ENCODE measurements at places on chromosomes 1 and 21. TPM values are rescaled to one million over a fixed set of nuclear protein-coding genes. Genes with fewer than 3 reads are reported as not detected.
A peak's percentile ranks its signal among the peaks of the same experiment; 100 is the strongest.

- no peak for DNase-seq
Measured at GRCh38 chr1:172144445-172145061, 275.9 kb upstream of the C1orf105 start.

DNA sequence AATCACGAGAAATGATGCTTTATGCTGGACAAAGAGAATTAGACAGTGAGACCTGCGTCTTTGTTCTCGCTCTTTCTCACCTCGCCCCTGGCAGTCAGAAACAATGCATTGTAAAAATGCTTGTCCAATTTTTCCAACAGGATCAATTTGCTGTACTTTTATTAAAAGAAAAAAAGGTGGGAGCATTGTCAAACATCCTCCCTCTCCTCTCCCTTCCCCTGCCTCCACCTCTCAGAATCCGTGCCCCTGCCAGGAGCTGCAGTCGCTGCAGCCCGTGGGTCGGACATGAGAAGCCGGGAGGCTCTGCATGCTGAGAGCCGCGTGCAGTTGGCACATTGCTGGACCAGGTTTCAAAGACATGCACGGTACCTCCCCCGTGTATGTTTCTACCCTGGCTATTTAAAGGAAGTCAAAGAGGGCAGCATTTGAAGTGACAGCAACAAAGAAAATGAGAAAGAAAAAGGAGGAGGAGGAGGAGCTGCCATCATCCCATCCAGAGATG, 161.0 kb upstream of the KAZN start:
- no peak for DNase-seq

GRCh38 chr1:59419361-59420140, 122.7 kb downstream of the FGGY start:
- DNase-seq = no peak

DNA sequence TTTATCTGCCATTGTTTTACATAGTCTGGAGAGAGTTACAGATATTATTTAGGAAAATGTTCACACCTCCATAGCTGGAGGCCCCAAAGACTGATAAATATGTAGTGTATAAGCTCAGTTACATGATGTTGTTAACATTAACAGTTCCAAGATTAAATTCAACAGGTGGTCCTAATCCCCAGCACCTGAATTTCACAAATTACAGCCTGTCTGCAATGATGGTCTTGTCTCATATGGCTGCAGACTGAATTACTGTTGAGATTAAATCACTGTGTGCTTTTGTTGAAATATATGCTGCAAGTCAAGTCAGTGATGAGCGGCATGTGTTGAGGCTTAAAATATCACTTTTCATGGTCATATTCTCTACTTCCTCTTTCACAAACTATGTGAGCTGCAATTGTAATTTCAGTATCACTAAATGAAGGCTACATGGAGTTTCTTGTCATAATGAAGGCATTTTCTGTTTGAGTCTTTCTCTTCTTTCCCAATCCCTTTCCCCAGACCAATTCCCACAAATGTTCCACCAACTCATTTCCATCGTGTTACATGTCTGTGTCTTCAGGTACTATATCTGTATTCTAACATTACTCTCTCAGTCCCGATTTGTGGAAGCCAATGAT, 4.2 kb downstream of the ST6GALNAC5 start:
- DNase-seq = no peak

DNA sequence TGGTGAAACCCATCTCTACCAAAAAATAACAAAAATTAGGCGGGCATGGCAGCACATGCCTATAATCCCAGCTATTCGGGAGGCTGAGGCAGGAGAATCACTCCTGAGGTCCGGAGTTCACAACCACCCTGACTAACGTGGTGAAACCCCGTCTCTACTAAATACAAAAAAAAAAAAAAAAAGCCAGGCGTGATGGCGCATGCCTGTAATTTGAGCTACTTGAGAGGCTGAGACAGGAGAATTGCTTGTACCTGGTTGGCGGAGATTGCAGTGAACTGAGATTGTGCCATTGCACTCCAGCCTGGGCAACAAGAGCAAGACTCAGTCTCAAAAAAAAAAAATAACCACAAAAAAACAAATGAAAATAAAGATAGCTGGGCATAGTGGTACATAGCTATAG, 42.3 kb downstream of the CC2D1B start:
- no peak for DNase-seq

Gene ARHGAP30
- 180 TPM for total RNA-seq

DNA sequence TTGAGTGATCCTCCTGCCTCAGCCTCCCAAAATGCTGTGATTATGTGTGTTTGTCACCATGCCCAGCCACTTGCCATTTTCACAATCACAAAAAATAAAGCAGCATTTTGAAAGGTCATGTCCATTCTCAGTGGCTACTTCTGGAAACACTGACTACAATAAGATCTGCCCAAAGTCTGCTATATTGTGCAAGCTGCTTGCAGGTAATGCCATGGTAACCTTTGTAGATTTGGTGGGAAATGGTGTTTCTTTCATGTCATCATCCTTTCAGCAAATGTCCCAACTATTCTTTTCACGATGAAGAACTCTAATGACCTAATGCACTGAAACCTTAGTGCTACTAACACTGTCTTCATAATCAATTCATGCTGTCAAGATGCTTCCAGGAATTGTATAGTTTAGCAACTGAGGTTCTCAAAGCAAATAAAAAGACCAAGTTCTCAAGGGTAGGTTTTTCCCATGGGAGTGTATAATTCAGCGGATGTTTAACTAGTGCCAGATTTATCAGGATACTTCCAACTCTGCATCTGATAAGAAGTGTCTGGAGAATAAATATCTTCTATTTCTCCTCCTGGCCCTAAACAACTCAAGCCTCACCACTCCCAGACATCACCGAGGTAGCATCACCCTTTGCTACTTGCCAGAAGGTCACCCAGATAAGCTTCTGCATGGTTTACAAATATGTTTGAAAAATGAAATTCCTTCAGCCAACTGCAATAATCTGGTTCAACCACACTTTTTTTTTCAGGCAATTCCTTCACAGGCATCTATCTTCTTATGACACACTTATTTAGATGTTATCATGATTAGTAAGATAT, 132.0 kb upstream of the ZC3H11B start:
- no peak for DNase-seq

DNA sequence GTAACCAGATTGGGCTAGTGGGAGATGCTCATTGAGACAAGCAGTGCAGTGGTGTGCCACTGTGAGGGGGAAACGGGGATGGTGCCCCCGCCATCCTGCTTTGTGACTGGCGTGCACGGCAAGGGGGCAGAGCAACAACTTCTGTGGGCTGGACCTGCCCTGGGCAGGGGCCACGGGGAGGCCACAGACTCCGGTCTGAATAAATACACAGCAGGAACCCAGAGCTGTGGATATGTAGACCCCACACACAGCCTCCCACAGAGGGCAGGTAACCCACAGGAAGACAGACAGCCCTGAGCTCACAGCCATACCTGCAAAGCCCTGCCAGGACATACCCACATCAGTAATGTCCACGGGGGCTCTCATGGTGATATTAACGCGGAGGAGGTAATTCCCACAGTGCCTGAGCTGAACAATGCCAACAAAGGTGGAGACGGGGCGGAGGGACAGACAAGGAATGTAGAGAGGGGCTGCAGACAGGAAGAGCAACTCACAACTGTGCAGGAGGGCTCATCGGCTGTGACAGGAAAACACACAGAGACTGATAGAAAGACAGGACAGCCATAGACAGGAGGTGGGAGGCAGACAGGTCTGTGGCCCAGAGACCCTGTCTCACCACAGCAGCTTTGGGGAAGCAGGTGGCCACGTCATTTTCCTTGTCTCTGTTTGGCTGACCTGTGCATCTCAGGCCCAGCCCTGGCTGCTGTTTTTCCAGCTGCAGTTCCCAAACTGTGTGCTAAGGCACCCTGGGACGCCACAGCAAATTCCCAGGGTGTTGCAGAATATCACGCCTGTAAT, 4.9 kb upstream of the WNT3A start:
- DNase-seq = peak; percentile 18

Gene OSCP1
- total RNA-seq = 4.8 TPM

Gene SLC45A1
- total RNA-seq = 0.20 TPM

- no peak for DNase-seq
Measured at GRCh38 chr1:3261969-3262579, 192.4 kb upstream of the ARHGEF16 start.

Gene VHLL
- total RNA-seq = not detected

DNA sequence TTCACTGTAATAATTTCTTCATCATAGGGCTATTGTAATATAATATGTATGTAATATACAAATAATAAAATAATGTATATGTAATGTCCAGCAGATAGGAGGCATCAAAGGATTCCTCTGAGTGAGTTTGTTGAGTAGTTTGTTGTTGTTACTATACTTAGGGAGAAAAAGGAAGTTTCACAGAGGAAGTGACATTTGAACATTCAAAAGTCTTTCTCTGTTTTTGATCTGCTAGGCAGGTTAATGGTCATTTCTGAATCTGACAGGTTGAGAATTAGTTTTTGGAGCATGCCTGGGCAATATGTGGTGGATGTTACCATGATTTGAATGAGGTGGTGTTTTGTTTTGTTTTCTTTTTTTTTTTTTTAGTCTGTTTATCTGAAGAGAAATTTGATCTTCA, 102.1 kb downstream of the NRDC start:
- DNase-seq = no peak

GRCh38 chr1:240415532-240415931, 196.4 kb downstream of the GREM2 start:
- no peak for DNase-seq

Gene RGS8
- not detected for total RNA-seq

Gene CASZ1
- total RNA-seq = 1.6 TPM

Gene SELP
- 2.0 TPM for total RNA-seq

Gene CD84
- total RNA-seq = 14.9 TPM

GRCh38 chr1:158255656-158256055, 1.4 kb downstream of the CD1A start:
- DNase-seq = no peak

Gene SPRR2F
- not detected for total RNA-seq

Gene KCNN3
- 0.32 TPM for total RNA-seq

- no peak for DNase-seq
Measured at GRCh38 chr1:15207031-15207828, 39.8 kb upstream of the FHAD1 start.

- DNase-seq = no peak
Measured at GRCh38 chr1:218718206-218718605, 373.1 kb downstream of the TGFB2 start.

DNA sequence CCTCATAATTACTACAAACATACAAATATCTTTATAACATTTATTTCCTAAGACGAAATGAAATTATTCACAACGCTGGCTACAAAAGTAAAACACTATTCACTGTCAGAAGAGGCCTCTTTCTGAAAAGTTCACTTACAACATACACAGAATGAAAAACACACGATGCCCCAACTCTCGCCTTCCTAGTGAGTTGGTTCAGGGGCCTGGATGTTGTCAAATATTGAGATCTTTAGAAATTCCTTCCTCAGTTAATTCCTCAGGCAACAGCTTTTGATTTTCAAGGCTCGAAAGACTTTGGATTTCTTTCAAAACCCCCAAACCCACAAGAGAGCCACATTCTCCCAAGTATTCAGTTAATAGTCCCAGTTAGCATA, 14.2 kb upstream of the KCNE1 start:
- no peak for DNase-seq

Gene NPPB
- not detected for total RNA-seq

- DNase-seq = no peak
Measured at GRCh38 chr1:158180741-158181576, at the start of gene CD1D. CD1D (plus strand) TSS chr1:158180895; CDS start chr1:158181102, 207 bp downstream.

Gene DPT
- total RNA-seq = not detected

Gene RGL1
- 3.2 TPM for total RNA-seq

- no peak for DNase-seq
Measured at GRCh38 chr1:61842036-61842435, 99.8 kb downstream of the PATJ start.

DNA sequence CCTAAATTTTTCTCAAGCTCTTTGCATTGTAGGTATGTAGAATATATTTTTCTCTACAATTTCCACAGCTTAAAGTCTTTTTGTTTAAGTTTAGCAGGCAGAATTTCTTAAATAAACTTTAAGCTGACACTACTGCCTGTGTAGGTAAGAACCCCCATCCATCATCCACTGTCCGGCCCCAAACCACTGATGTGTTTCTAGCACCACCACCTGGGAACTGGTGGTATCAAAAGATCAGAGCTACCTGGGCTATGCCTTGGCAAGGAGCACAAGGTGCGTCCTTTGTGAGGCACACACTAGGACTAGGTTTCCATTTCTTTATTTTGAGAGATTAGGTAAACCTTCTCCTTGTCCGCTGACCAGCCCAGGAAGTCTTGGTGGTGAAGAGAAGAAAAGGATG, 10.5 kb upstream of the LELP1 start:
- DNase-seq = no peak

DNA sequence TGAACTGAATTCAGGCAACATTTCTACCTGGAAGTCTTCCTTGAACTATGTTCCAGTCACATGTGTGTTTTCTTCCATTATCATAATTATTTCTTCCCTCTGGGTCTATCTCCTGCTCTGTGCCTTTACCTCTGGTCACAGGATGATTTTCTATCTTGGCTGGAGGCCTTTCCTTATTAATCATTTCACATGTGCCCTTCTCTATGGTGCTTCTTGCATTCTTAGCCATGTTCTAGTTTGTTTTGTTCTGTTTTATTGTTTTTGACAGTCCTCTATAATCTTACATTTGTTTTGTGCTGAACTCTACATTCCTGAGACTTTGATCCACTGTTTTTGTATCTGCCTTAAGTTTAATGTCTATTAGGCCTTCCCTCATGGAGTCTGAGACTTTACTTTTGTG, 51.0 kb downstream of the SGIP1 start:
- no peak for DNase-seq

DNA sequence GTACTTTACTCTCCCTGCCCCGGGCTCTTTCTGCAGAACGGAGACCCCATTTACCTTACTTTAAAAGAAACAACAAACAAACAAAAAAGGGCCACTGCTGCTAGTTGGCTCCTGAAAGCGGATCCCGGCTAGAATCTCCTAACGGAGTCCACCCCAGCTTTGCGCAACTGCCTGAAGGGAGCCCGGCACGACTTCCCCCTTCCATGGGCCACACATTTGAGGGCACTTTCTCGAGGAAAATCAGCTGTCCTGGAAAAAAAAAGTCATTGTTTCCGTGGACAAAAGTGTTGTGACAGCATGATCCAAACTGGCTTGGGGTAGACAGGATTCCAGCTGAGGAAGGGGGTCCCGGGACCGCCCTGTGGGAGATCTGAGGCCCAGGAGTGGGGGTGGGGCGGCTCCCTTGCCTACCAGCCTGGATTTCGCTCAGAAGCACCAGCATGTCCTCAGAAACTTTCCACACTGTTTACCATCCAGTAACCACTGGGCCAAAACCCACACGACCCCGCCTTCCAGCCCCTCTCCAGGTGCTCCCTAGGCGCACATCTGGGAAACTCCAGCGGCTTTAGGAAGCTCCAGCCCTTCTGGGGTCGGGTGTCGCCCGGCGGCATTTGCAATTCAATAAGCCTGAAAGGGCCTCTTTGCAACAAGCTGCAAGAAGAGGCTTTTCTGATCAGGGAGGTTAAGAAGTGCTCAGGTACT, 4.8 kb downstream of the RIPK4 start:
- DNase-seq = no peak
